ENCODE measurements at places on chromosomes 11 and 22.

DNA sequence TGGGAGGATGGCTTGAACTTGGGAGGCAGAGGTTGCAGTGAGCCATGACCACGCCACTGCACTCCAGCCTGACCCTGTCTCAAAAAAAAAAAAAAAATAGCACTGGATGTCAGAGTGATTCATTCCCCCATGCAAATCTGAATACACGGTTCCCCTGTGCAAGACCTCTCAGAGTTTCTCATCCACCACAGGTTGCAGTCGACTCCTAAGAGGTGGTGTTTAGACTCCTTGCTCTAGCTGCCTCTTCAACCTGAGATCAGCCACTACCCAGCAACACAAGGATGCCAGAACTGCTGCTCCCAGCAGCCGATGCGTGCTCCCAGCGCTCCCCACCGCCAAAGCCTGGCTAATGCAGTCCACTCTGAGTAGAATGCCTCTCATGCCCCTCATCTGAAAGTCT lies 97.5 kb downstream of the PARVA start:
- no peak for DNase-seq

DNA sequence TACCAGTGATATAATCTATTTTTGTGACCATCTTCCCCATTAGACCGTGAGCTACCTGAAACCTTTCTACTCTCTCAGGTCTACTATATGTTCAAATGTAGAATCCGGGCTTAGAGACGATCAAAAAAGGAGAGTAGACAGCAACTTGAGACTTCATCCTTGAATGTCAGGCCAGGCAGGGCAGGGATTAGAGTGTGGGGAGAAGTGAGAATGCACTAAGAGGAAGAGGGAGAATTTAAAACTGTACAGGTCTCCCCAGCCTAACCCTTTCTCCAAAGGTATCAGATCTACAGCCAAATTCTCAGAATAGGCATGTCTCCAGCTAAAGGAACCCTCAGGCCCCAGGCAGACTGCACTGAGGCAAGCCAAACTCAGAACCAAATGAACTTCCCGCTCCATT lies 935 bp downstream of the LAMTOR1 start:
- DNase-seq = no peak

GRCh38 chr11:28767574-28767973 lies 659.4 kb downstream of the METTL15 start:
- no peak for DNase-seq

DNA sequence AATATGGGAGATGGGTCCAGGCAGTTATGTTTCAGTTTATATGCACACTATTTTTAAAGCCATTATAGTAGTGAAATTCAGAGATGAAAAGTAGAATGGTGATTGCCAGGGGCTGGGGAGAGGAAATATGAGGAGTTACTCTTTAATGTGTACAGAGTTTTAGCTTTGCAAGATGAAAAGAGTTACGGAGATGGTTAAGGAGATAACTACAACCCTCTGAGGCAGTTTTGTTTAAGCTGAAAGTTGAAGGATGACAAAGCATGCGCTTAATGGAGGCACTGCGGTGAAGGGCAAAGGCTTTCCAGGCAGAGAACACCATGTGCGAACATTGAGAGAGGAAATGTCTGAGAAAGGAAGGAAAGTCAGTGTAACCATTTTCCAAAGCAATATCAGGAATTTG lies 18.2 kb upstream of the BMAL1 start:
- no peak for DNase-seq

- no peak for DNase-seq
Measured at GRCh38 chr22:39296535-39296934, 22.9 kb downstream of the RPL3 start.
